Caco-2 (cell line): ENCODE measurements at places on chromosomes 4 and X.

- no peaks in the 10 kb centered on the region for H3K36me3 ChIP-seq
- H3K4me3 ChIP-seq = no peak overlapping the region
- H3K27me3 ChIP-seq = no peaks in the 10 kb centered on the region
- H3K4me1 ChIP-seq = no peaks in the 10 kb centered on the region
- no peak for DNase-seq
- no peak overlapping the region for H3K27ac ChIP-seq
Observed at GRCh38 chrX:45697591-45697990, 496.9 kb upstream of the DIPK2B start.

DNA sequence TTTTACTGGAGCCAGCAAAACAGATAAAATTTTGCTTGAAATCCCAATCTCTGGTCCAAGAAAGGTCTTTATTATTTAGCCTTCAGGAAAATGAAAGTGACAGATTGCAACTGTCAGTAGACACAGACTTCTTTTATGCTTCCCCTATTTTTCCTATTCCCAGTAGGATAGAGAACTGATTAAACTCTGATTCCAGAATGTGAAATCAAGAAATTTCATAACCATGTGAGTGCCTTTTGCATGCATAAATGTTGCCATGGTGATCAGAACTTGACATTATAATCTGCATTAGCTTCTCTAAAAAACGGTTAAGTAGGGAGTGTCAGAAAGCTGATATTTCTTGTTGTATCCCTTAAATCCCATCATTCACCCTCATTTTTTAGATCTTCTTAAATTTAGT, 255.2 kb upstream of the GABRA2 start:
- H3K4me3 ChIP-seq = no peak overlapping the region
- H3K27ac ChIP-seq = no peak overlapping the region
- peaks cover 7% of the 10 kb centered on the region for H3K4me1 ChIP-seq
- no peaks in the 10 kb centered on the region for H3K36me3 ChIP-seq

- H3K36me3 ChIP-seq = no peaks in the 10 kb centered on the region
- H3K4me3 ChIP-seq = no peak overlapping the region
- DNase-seq = no peak
- no peaks in the 10 kb centered on the region for H3K27me3 ChIP-seq
- no peak overlapping the region for H3K27ac ChIP-seq
Observed at GRCh38 chrX:111411557-111411956, 435 bp downstream of the DCX start.

DNA sequence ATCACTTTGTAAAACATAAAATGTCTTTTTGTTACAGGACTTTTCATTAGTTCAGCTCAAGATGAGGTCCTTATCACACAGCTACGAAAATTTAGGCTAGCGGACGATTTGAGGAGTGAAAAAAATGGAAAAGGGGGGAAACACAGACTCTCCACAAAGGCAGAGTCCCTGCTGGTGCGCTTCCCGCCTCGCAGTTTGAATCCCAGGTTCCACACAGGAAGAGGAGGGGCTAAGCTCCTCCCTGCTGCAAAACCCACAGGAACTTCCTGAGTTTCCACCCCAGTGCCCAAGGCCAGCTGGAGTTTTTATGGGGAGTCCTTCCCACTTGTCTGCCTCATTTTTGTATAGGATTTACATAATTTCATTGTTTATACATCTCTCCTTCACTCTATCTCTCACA, 11.2 kb downstream of the ADAM29 start:
- H3K27ac ChIP-seq = no peak overlapping the region
- H3K27me3 ChIP-seq = no peaks in the 10 kb centered on the region
- H3K36me3 ChIP-seq = no peaks in the 10 kb centered on the region
- no peaks in the 10 kb centered on the region for H3K4me1 ChIP-seq

DNA sequence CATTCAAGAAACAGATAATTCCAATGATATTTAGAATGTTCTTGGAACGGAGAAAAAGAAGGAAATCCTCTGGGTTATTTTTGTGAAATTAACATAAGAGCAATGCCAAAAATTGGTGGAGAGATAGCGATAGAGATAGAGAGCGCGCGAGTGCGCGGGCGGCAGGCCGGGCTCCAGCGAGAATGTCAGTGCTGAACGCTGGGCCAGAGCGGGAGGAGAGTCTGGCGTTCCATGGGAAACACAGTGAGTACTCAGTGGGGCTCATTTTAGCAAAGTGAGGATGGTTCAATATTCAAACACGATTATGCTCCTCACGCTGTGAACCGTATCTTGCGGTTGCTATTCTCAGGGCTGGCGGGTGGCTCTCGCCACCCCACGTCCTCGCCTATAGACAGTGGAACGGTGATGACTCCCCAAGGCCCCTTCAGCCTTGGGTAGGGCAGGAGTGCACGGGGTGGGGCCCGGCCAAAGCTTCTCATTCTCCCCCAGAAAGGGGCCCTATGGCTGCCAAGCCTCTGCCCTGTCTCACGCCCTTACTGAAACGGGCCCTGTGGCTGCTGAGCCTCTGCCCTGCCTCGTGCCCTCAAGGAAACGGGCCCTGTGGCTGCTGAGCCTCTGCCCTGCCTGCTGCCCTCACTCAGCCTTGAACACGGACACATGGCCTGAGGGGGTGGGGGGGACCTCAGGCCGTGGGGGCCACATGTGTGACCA, 16.9 kb downstream of the CPLX1 start:
- DNase-seq = peak; percentile 5
- no peak overlapping the region for H3K4me3 ChIP-seq
- no peaks in the 10 kb centered on the region for H3K27me3 ChIP-seq
- H3K4me1 ChIP-seq = no peaks in the 10 kb centered on the region

GRCh38 chr4:185183622-185184281, 20.0 kb downstream of the CFAP97 start:
- no peak overlapping the region for H3K4me3 ChIP-seq
- H3K4me1 ChIP-seq = no peaks in the 10 kb centered on the region
- no peaks in the 10 kb centered on the region for H3K36me3 ChIP-seq
- no peak overlapping the region for H3K27ac ChIP-seq
- DNase-seq = peak; percentile 62

GRCh38 chr4:36133086-36133485, 111.2 kb downstream of the ARAP2 start:
- H3K27ac ChIP-seq = no peak overlapping the region
- H3K4me1 ChIP-seq = no peaks in the 10 kb centered on the region
- H3K27me3 ChIP-seq = no peaks in the 10 kb centered on the region
- no peak overlapping the region for H3K4me3 ChIP-seq

DNA sequence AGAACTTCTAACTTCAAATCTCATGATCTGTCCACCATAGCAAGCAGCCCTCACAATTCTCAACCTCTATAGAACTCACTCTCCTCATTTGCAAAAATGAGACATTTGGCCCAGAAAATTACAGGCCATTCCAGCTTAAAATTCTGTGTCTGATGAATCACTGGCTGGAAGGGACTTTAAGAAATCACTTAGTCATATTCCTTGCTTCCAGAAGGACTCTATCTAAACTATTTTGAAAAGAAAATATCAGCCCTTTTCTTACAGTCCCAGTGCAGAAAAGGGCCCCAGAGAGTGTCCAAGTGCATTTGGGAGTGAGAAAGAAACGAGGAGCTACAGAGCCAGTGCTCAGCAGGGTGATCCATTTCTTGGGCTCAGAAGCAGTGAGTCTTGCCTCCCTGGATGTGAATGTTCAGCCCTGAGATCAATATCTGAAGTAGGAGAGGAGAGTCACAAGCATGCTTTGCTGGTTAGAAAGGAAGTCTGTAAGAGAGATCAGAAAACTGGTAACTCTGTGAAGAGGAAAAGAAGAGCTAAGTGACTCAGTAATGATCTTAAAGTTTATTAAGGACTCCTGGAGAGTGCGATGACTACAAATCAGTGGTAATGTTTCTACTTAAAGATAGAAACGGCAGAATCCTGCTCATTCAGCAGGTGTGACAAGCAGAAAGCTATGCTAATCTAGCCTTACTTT, 139.8 kb downstream of the PALLD start:
- no peak overlapping the region for H3K27ac ChIP-seq
- no peak overlapping the region for H3K4me3 ChIP-seq
- peaks cover 2% of the 10 kb centered on the region; the same call in 1 of the 2 replicates for H3K27me3 ChIP-seq
- H3K36me3 ChIP-seq = no peaks in the 10 kb centered on the region

DNA sequence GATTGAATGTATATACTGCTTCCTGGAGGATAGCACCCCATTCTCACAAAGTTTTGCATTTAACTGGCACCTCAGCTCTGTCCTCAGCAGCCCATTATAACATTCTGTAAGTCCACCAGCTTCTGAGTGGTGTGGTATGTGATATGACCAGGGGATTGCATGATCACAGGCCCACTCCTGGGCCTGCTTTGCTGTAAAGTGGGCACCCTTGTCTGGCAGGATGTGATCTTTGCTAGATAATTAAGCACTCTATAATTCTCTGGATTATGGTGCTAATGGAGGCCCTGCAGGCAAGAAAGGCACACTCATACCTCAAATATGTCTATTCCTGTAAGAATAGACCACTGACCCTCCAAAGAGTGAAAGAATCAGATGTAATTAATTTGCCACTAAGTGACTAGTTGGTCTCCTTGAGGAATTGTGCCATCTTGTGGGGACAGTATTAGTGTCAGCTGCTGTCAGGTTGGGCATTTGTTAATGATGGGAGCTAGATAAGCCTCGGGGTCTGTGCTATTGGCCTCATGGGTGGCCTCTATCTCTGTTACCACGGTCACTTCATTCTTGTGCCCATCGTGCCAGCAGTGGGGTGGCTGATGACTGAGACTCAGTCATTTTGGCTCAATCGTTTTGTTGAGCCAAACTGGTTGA, 2.2 kb upstream of the CFI start:
- H3K4me3 ChIP-seq = no peak overlapping the region
- H3K27me3 ChIP-seq = no peaks in the 10 kb centered on the region
- DNase-seq = peak; percentile 33
- no peaks in the 10 kb centered on the region for H3K36me3 ChIP-seq

- peaks cover 14% of the 10 kb centered on the region; the same call in 1 of the 2 replicates for H3K4me1 ChIP-seq
- peak; percentile 36 for DNase-seq
- no peak overlapping the region for H3K27ac ChIP-seq
- H3K27me3 ChIP-seq = no peaks in the 10 kb centered on the region
Observed at GRCh38 chr4:2243681-2244380, 1.9 kb upstream of the HAUS3 start.

DNA sequence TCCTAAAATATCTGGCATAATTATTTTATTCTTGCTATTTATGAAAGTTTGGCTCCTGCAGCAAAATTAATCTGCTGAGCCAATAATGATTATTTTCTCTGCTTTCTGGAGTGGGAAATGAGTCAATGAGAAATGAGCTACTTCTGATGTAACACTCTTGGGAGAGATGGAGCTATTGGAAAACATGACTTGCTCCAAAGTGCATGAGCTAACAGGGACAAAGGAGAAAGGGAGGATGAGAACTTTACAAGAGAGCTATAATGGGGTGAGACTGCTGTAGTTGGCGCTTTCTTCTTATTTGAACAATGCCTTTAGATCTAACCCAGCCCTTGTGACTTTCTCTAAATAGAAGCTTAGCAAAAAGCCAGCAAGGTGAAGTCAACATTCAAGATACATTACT, 615.1 kb downstream of the ANKRD50 start:
- no peaks in the 10 kb centered on the region for H3K27me3 ChIP-seq
- no peaks in the 10 kb centered on the region for H3K36me3 ChIP-seq
- peaks cover 12% of the 10 kb centered on the region for H3K4me1 ChIP-seq
- H3K4me3 ChIP-seq = no peak overlapping the region
- no peak overlapping the region for H3K27ac ChIP-seq
